ENCODE measurements at places on chromosomes 12 and 14. TPM values are rescaled to one million over a fixed set of nuclear protein-coding genes. Genes with fewer than 3 reads are reported as not detected.
A peak's percentile ranks its signal among the peaks of the same experiment; 100 is the strongest.

LLPH gene
- total RNA-seq = 25.0 TPM

BCL11B gene
- total RNA-seq = not detected

DNA sequence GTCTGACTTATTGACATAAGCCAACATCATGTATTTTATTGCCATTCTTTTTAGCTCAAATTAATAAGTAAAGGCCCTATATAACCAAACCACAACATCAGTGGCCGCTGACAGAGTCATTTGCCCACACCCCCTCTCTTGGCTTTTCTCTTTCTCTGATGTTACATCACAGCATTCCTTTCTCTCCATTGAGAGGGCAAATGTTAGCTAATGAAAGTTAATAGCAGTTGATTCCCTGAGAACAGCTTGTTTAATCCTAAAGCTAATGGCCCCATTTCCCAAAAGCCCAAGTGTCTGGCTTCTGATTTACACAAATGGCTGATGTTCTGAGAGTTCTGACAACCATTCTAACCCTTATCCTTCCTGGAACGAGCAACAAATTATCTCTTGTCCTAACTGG, 308.8 kb downstream of the SNAPC1 start:
- no peak for DNase-seq
- no peak overlapping the region for H3K4me3 ChIP-seq
- H3K36me3 ChIP-seq = no peaks in the 10 kb centered on the region
- no peaks in the 10 kb centered on the region for H3K4me1 ChIP-seq

FOS gene
- total RNA-seq = 154 TPM

MANSC4 gene
- not detected for total RNA-seq

SALL2 gene
- total RNA-seq = 10.9 TPM

KRT74 gene
- total RNA-seq = not detected

POLE gene
- 69.9 TPM for total RNA-seq

- DNase-seq = no peak
- peaks cover 11% of the 10 kb centered on the region for H3K36me3 ChIP-seq
- H3K27ac ChIP-seq = no peak overlapping the region
- H3K4me3 ChIP-seq = peak overlapping the region; percentile 78
- H3K27me3 ChIP-seq = no peaks in the 10 kb centered on the region
These were observed 1.4 kb downstream of the NFYB start for GRCh38 chr12:104136577-104136976.

- no peak overlapping the region for H3K4me3 ChIP-seq
- no peaks in the 10 kb centered on the region for H3K4me1 ChIP-seq
- no peak overlapping the region for H3K27ac ChIP-seq
- DNase-seq = no peak
- no peaks in the 10 kb centered on the region for H3K36me3 ChIP-seq
- H3K27me3 ChIP-seq = no peaks in the 10 kb centered on the region
These were observed 83.5 kb downstream of the SLC25A47 start for GRCh38 chr14:100406505-100407131.

GRCh38 chr12:130990034-130990433, 36.3 kb downstream of the ADGRD1 start:
- no peaks in the 10 kb centered on the region for H3K4me1 ChIP-seq
- no peaks in the 10 kb centered on the region for H3K36me3 ChIP-seq
- H3K4me3 ChIP-seq = no peak overlapping the region
- H3K27me3 ChIP-seq = peaks cover 79% of the 10 kb centered on the region
- no peak overlapping the region for H3K27ac ChIP-seq

All from PC-9 (cell line).